ENCODE measurements at places on chromosomes 6 and 20.

- DNase-seq: no peak
These were observed 725 bp downstream of the OSER1 start for GRCh38 chr20:44209686-44210405.

DNA sequence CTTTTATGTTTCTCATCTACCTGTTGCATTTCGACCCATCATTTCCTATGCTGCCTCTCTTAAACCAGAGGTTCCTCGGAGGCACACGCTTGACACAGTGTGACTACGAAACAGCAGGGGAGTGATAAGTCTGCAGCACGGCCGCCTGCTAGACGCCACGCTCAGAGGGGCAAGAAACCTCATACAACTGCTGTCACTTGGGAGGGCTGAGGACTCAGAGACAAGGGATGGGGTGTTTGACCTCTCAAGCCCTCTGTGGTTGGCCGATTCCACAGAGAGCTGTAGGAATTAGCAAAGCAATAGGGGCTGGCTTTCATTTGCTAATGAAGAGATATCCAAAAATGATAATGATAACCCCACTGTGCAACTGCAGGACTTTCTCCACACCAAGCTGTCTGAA, 372.5 kb downstream of the ZFAND3 start:
- no peak for DNase-seq

DNA sequence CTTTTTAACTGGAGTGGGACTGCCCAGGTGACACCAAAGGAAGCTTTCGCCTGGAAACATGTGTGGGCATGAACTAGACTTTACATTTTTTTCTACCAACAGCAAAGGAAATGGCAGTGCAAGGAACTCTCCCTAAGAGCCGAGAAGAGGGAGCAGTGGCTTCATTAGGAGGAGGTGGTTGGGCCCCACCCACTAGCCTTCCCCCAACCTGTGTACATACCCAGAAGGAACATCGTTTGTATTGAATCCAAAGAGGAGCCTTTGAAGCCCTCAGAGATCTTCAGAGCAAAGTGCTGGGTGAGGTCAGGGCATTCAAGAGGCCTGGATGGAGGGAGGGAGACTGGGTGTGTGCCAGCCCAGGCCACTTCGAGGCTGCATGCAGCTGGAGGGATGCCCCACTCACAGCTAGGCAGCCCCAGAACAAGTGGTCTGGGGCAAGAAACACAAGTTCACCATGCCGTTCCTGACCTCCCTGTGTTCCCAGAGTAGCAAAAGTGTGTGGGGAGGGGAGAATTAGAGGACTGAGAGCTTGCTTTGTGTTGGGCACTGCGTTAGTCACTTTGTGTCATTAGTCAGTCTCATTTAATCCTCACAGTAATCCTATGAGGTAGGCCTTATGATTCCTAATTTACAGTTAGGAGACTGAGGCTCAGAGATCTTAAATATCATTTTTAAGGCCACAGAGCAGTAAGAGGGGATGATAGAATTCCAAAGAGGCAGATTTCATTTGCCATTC, 191.6 kb upstream of the SUPT3H start:
- DNase-seq: no peak

GRCh38 chr6:112266331-112266730, 12.0 kb upstream of the LAMA4 start:
- DNase-seq: no peak

DNA sequence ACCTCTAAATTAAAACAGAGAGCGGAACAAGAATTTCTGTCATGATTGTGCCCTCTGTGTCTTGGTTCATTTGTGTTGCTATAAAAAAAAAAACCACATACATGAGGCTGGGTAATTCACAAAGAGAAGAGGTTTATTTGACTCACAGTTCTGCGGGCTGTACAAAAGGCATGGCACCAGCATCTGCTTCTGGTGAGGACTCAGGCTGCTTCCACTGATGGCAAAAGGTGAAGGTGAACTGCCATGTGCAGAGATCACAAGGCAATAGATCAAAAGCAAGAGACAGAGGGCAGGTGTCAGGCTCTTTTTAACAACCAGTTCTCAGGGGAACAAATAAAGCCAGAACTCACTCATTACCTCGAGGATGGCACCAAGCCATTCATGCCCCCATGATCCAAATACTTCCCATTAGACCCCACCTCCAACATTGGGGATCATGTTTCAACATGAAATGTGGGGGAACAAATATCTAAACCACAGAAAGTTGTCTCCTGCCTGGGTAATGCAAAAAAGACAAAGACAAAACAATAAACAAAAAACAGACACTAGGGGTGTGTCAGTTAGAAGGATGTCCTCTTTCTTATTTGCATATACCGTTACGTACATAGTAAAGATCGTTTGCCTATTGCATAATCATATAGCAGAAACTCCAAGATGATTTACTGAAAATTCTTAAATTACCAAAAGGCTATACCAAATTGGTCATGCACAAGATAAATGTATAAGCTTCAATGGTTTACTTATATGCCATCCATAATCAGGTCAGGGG, 17.0 kb downstream of the SERPINB9 start:
- no peak for DNase-seq
